ENCODE measurements at places on chromosomes 2 and 18.
A peak's percentile ranks its signal among the peaks of the same experiment; 100 is the strongest.

DNA sequence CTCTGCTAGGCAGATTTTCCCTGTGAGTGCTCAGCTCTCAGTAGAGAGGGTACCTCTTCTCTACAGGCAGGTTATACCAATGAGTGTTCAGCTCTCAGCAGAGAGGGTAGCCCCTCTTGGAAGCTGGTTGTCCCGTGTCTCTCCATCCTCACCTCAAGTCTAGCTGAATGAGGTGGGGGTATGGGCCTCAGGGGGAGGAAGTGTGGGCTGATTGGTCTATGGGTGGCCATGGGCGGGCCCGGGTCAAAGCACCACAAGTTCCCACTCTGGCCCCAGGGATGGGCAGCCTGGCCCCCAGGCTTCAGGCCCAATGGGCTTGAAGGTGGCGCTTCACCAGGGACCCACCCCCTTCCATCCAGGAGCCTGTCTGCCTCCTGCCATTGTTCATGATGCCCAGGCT is 17.0 kb upstream of the MBD2 start:
- H3K36me3 ChIP-seq, result no peaks in the 10 kb centered on the region
- no peaks in the 10 kb centered on the region for H3K4me1 ChIP-seq
- no peaks in the 10 kb centered on the region for H3K27me3 ChIP-seq
- no peak for DNase-seq

DNA sequence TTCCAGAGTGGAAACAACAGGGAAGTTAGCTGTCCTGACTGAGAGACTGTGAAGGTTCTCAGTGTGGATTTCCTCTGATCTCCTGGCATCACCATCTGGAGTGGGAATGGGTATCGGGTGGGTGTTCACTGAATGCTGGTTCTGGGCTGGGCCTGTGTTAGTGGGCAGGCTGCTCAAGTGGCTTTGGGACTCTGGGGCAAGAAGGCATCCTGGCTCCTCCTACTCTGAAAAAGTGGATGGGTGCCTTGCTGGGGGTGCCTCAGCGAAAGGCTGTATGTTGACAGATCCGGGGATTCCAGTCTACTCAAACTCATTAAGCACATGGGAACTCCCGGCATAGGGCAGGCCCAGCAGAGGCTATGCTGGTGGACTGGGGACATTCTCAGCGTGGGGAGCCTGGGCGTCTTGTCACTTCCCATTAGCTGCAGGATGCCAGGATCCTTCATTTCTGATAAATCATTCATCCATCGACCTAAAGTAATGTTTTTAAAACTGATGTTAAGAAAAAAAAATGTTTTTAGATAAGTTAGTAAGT is 27.5 kb upstream of the CHRNA1 start:
- no peaks in the 10 kb centered on the region for H3K36me3 ChIP-seq
- H3K4me1 ChIP-seq, result peaks cover 22% of the 10 kb centered on the region
- DNase-seq, result no peak
- no peak overlapping the region for H3K27ac ChIP-seq
- H3K27me3 ChIP-seq, result no peaks in the 10 kb centered on the region

DNA sequence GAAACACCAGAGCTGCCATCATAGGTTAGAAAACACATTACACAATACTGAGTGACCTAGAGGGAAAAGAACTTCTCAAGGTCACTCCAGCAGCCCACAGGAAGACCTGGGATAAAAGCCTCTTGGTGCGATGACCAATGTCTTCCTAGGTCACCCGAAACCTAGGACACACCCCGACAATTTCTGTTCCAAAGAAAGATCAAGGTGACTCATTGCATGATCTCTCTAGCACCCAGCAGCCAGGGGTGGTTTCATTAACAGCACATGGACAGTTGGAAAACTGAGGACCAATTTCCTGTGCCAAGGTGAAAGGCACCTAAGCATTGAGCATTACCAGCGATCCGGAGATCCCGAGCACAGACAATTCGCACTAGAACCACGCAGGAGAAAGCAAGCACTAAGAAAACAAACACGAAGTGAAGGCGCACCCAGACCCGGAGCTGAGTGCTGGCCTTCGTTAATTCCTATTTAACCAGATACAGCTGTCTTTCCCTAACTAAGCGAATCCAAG is 1.5 kb downstream of the CACNB4 start:
- H3K4me1 ChIP-seq, result peaks cover 7% of the 10 kb centered on the region
- H3K4me3 ChIP-seq, result peak overlapping the region; percentile 64
- H3K36me3 ChIP-seq, result no peaks in the 10 kb centered on the region
- peaks cover 23% of the 10 kb centered on the region for H3K27me3 ChIP-seq
- peak; percentile 32 for DNase-seq
- no peak overlapping the region for H3K27ac ChIP-seq

DNA sequence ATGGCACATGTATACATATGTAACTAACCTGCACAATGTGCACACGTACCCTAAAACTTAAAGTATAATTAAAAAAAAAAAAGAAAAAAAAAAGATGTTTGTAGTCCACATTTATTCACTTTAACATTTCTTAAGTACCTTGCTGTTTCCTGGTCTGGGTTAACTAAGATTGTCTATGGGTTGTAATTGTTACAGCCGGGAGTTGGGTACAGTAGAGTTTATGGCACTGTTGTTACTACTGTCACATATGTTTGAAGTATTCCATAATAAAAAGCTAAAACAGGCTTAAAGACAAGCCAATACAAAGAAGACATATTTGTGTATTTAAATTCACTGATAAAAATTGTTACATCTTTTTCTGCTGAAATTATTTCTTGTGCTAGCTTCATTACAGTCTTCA is 36.2 kb downstream of the GCC2 start:
- H3K4me1 ChIP-seq, result no peaks in the 10 kb centered on the region
- no peaks in the 10 kb centered on the region for H3K27me3 ChIP-seq
- no peak for DNase-seq
- no peak overlapping the region for H3K4me3 ChIP-seq
- H3K27ac ChIP-seq, result no peak overlapping the region

- no peaks in the 10 kb centered on the region for H3K36me3 ChIP-seq
- H3K4me1 ChIP-seq, result no peaks in the 10 kb centered on the region
- no peak overlapping the region for H3K27ac ChIP-seq
These were observed 295.1 kb downstream of the CNTNAP5 start for GRCh38 chr2:124320051-124320688.

- H3K4me1 ChIP-seq, result peaks cover 3% of the 10 kb centered on the region
- no peak overlapping the region for H3K27ac ChIP-seq
- H3K27me3 ChIP-seq, result no peaks in the 10 kb centered on the region
These were observed 38.6 kb upstream of the GPC1 start for GRCh38 chr2:240396623-240397541.

GRCh38 chr2:165610591-165611029 is 141.1 kb downstream of the CSRNP3 start:
- H3K27me3 ChIP-seq, result no peaks in the 10 kb centered on the region
- no peaks in the 10 kb centered on the region for H3K36me3 ChIP-seq
- no peak overlapping the region for H3K4me3 ChIP-seq
- no peaks in the 10 kb centered on the region for H3K4me1 ChIP-seq

DNA sequence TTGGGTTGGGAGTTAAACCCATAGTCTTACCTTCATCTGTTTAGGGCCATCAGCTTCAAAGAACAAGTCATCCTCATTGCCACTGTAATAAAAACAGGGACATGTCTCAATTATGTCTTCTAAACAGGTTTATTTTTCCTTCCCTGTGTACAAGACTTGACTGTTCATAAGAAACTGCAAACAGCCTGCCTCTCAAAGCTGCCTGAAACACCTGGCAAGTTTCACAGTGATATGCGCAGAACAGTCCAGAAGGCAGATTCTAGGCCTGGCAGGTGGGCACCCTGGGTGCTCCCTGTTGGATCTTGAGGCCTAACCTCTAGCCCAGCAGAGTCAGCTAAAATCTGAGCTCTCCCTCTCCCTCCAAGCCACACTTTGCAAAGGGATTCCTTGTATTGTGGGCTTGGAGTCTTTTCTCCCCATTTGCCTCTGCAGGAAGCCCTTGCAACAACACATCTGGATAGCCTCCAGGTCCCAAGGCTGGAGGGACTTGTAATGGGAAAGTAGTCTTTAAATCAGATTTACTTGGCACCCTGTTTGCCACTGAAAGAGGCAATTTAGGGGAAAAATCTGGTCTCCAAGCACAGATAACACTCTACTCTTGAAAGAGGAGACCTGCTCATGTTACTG is 930 bp downstream of the IL1B start:
- H3K4me1 ChIP-seq, result no peaks in the 10 kb centered on the region
- no peaks in the 10 kb centered on the region for H3K36me3 ChIP-seq
- no peaks in the 10 kb centered on the region for H3K27me3 ChIP-seq
- DNase-seq, result no peak
- no peak overlapping the region for H3K4me3 ChIP-seq

GRCh38 chr2:166133653-166134052 is 5.8 kb upstream of the SCN1A start:
- H3K4me1 ChIP-seq, result no peaks in the 10 kb centered on the region
- no peak overlapping the region for H3K4me3 ChIP-seq
- H3K36me3 ChIP-seq, result no peaks in the 10 kb centered on the region

- H3K27ac ChIP-seq, result no peak overlapping the region
- DNase-seq, result peak; percentile 48
- no peaks in the 10 kb centered on the region for H3K27me3 ChIP-seq
- no peak overlapping the region for H3K4me3 ChIP-seq
These were observed 21.6 kb upstream of the OTX1 start for GRCh38 chr2:63029058-63029457.

DNA sequence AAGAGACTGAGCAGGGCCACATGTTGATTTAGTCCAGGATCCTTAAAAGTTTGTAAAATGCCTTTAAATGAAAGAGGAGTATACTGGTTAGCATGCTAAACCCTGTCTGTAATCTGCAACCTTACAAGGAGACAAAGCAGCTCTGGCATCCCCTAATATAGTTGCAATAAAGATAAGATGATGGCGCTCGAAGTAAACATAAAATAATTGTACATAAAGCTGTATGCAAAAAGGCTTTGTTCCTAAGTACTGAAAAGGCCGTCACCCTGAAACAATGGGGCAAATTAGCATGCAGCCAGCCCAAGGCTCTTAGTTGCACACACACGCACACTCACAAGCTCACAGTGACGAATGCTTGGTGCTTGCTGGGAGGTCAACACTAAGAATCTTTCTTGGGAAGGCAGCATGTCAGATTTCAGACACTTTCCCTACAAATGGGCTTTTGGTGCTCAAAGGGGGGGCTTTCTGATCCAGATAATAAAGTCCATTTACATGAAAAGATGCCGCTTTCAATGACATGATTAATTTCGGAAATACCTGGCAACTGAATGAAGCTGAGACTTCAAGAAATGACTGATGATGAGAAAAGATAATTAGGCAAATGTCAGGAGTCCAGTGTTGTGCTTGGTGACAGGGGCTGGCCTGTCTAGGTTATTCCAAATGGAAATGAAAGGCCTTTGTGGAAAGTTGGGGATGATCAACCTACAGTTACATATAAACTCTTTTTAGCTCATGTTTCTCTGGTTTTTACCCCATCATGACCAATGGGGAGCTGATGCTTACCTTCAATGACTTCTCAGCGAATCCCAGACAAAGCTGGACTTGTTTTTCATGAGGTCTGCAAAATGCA is 370.3 kb downstream of the MEIS1 start:
- DNase-seq, result peak; percentile 79
- H3K36me3 ChIP-seq, result no peaks in the 10 kb centered on the region
- H3K27me3 ChIP-seq, result no peaks in the 10 kb centered on the region
- H3K27ac ChIP-seq, result no peak overlapping the region
- H3K4me3 ChIP-seq, result no peak overlapping the region

GRCh38 chr2:186599186-186599778 is 9.4 kb downstream of the ITGAV start:
- no peak overlapping the region for H3K4me3 ChIP-seq
- no peaks in the 10 kb centered on the region for H3K27me3 ChIP-seq
- DNase-seq, result no peak
- no peaks in the 10 kb centered on the region for H3K4me1 ChIP-seq
- no peaks in the 10 kb centered on the region for H3K36me3 ChIP-seq
- H3K27ac ChIP-seq, result no peak overlapping the region

DNA sequence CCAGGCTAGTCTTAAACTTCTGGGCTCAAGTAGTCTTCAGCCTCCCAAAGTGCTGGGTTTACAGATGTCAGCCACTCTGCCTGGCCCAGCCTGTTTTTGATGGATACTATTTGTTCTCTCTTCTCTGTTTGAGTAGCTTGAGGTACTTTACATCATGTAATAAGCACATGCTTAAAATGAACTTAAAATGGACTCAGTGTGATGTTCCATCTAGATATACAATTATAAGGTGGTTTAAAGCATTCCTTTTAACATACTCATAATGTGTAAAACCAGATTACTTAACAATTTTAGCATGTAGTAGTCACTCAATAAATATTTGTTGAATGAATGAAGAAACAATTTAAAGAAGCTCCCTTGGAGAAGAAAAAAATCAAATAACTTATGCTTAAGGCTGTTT is 9.6 kb downstream of the PTPRM start:
- peak; percentile 80 for DNase-seq
- peak overlapping the region; percentile 60 for H3K27ac ChIP-seq
- H3K4me1 ChIP-seq, result peaks cover 20% of the 10 kb centered on the region
- H3K4me3 ChIP-seq, result no peak overlapping the region

DNA sequence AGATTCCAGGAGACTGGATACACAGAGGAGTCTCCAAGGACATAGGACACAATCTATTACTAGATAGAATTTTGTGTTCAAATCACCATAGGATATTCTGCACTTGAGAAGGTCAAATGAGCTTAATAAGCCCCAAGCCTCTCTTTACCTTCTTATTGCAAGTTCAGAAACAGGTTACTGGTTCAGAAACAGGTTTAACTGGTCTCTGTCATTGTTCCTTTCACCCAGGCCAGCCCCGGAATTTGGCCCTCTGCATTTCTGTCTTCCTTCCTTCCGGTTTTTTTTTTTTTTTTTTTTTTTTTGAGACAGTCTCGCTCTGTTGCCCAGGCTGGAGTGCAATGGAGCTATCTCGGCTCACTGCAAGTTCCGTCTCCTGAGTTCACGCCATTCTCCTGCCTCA is 700.2 kb downstream of the EPHA4 start:
- no peak overlapping the region for H3K27ac ChIP-seq
- H3K4me3 ChIP-seq, result no peak overlapping the region
- no peaks in the 10 kb centered on the region for H3K27me3 ChIP-seq
